ENCODE measurements at places on chromosomes 4 and X.

DNA sequence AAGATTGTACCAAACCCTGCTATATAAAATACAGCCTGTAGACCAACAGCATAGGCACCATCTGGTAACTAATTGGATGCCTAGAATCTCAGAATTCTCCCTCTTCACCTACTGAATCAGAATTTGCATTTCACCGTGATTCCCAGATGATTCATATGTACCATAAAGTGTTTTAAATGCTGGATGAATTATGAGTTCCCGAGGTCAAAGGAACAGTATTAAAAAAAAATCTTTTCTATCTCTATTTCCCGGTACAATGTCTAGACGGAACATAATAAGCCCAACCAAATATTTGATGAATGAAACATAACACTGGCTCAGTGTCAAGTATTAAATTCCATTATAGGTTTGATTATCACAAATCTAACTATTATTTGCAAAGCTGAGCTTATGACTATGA is 280.0 kb downstream of the ANKRD50 start:
- no peak for DNase-seq

DNA sequence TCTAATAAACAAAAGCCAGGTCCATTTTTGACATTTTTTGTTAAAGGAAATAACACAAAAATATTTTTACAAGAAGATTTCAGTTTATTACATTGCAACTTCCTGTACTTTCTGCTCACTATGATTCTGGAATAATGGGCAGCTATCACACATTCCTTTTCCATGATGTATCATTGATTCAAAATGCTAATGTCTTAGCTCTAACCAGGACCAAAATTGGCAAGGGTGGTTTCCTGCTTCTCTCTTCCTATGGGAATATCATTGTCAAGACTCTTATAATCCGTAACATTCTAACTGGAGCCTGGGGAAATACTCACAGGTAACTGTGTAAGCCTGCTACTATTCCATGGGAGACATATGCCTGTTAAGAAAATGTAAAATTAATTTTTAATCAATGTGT is 218.6 kb downstream of the DCAF12L2 start:
- no peak for DNase-seq

- no peak for DNase-seq
Observed at GRCh38 chr4:32684160-32684559, 1964.0 kb downstream of the PCDH7 start.

GRCh38 chr4:142407596-142407995 is 438.5 kb downstream of the INPP4B start:
- no peak for DNase-seq

DNA sequence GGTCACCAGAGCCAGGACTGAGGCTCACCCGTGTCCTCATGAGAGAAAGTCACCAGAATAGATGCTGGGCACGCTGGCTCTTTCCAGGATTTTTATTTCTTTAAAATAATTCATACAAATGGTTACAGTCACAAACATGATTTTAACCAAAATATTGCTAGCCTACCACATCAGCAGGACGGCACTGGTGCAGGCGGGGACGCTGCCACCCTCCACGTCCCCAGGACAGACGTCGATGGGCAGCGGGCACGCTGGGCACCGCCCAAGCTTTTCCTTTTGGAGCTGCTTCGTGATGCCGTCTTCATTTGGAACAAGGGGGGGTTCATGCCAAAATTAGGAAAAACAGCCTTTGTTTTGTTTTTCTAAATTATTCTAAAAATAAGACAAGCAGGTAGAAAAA is 37.6 kb downstream of the CTBP1 start:
- DNase-seq = no peak

DNA sequence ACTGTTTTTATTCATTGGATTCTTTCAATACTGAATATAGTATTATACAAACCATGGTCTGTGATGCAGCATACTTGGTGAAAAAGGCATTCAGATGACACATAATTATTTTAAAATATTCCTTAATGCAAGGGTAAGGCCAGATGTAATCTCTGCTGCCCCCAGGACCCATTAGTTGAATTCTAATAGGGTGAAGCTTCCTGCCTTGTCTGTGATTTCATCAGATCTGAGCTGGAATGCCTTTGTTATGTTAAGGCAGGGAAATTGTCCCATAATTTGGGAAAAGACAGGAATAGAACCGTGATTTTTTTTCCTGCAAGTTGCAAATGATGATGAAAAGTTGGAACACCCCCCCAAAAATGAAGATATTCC is 26.1 kb downstream of the ZRSR2 start:
- no peak for DNase-seq

DNA sequence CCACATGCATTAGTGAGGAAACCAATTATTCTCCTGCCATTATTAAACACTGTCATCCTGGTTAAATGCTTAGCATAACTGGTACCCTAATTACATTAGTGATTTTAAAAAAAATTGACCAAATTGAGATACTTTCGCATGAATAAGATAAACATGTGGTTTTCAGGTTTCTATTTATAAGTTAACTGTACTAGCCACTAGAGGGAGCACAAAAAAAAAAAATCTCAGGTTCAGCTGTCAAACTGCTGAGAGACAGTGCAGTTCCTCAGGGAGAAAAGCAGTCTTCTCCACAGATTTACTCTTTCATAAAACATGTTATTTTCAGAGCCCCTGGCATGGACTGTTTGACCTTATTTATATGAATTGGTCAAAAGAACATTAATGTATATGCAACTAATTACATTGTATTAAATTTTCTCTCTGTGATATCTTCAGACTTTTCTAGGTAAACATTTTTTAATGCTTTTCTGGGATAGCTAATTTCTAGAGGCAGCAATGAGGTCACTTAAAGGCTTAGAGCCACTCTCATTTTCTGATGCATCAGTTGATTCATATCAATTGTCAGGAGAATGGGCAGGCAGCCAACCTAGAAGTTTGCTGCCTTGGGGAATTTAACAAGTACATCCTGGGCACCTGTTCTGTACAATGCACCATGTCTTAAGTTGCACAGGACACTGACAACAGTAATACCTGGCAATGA is 167.5 kb downstream of the CDS1 start:
- DNase-seq = no peak

GRCh38 chrX:41588271-41588670 is 100.5 kb upstream of the GPR34 start:
- DNase-seq = no peak

DNA sequence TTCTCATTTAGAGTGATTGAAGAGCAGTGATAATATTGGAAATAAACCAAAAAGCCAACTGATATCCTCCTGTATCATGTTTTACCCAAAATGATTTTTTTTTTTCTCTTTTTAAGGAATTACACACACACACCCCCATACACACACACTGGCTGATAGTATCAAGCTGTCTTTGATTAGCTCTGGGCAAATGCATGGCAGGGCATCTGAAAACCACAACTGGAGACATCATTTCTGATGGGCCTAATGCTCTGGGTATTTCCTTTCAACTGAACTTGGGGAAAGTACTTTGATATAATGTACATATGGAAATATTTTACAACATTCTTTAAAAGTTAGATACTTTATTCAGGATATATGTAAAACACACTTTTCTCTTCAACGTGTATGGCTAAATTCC is 14.2 kb upstream of the OSTC start:
- no peak for DNase-seq

DNA sequence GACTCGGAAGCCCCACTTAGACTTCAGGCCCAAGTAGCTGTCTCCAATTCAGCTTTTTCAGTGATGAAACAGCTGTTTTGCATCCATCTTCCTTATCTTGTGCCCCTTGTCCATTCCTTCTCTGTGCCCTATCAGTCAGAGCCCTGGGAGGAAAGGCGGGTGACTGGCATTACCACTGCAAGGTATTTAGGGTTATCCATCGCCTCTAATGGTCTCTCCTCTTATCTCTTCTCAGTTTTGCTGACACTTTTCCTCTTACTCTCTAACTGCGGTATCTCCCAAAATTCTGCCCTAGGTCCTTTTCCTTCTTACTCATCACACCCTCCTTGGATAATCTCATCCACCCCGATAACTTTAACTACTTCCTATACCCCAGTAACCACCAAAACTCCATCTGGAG is 13.7 kb downstream of the GAB3 start:
- no peak for DNase-seq

DNA sequence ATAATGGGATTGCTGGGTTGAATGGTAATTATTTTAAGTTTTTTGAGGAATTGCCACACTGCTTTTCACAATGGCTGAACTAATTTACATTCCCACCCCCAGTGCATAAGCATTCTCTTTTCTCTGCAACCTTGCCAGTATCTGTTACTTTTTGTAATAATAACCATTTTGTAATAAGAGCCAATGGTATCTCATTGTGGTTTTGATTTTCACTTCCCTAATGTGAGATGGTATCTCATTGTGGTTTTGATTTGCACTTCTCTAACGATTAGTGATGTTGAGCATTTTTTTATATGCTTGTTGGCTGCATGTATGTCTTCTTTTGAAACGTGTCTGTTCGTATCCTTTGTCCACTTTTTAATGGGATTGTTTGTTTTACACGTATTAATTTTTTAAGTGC is 213.1 kb upstream of the HDX start:
- no peak for DNase-seq

DNA sequence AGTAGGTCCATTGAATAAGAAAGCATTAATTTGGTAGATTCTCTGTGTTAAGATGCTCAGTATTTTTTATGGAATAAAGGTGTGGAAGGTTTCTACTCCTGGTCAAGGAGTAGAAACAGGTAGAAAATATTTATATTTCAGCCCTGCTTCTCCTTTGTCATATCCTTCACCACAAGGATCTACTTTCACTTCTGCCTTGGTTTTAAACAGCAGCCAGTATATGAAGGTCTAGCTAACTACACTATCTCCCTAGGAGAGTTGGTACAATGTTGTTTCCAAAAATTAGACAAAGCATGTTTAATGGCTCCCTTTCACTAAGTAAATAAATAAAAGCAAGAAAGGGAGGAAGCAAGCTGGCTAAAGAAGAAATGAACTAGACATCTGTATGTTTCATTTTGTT is 44.6 kb upstream of the GYPA start:
- DNase-seq = no peak

- DNase-seq = no peak
Observed at GRCh38 chr4:176569301-176569700, 223.4 kb downstream of the VEGFC start.

DNA sequence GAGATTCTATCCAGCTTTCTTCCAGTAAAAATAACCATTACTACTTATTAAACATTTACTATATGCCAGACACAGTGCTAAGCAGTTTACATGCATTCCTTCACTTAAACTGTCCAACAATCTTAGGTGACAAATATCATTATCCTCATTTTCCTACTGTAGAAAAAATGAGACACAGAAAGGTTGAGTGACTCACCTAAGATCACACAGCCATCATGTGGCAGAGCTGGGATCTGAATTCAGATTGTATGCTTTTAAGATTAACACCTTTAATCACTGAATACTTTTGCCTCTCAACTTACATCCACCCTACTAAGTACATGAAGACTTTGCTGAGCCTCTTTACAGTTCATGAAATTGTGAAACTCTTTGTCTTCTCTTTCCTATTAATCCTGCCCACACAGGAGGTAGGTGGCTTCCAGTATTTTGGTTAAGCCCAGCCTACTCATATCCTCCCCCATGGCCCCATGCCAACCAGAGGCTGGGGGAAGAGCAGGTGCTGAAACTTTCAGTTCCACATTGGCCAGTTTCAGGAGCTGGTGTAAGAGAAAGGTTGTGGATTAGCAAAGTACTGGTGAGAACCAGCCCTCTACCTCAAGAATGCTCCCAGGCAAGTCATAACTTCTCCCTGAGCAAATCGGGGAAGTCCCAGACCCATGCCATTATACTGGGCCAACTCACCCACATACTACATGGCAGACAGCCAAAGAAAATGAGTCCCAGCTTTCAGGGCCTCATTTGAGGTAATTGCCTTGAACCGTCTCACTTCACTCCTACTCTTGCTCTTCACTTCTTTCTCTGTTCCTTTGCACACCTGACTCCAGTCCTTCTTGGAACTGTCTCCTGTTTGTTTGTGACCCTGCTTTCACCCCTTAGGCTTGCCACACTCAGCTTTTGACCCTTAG is 211.1 kb downstream of the GUCY2F start:
- DNase-seq = no peak

- DNase-seq = no peak
Observed at GRCh38 chr4:38086151-38086848, 126.1 kb downstream of the PTTG2 start.

GRCh38 chr4:107304699-107305286 is 268.7 kb upstream of the DKK2 start:
- DNase-seq = no peak

DNA sequence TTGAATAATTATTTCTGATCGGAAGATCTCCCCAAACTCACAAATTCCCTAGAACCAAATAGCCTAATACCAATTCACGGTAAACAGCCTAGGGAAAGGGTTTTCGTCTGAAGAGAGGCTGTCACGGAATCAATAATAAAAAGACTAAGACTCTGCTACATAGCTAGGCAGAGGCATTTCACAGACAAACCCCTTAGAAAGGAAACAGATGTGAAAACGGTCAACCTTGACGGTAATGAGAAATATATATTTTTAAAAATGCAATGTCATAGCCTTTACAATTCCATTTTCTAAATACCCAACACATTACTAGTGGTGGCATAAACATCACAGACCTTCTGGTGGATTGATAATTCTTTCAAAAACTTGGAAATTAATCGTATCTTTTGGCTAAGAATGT is 28.4 kb downstream of the PROM1 start:
- DNase-seq = no peak

DNA sequence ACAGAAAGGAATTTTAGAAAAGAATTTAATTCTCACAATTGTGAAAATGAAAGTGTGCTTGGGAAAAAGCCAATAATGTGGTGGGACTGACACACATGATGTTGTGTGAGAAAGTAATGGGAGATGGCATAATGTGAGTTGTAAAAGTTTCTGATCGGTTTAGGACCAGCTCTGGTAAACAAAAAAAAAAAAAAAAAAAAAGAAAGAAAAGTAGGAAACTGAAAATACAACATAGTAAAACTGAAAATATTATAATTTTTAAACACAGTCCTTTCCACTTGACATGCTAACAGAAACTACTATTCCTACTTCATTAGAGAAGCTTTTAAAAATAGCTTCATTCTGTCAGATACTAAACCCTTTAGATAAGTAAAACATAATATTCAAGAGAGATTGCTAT is 28.2 kb downstream of the RAP1GDS1 start:
- no peak for DNase-seq

GRCh38 chr4:145195167-145195952 is 15.0 kb upstream of the OTUD4 start:
- no peak for DNase-seq

DNA sequence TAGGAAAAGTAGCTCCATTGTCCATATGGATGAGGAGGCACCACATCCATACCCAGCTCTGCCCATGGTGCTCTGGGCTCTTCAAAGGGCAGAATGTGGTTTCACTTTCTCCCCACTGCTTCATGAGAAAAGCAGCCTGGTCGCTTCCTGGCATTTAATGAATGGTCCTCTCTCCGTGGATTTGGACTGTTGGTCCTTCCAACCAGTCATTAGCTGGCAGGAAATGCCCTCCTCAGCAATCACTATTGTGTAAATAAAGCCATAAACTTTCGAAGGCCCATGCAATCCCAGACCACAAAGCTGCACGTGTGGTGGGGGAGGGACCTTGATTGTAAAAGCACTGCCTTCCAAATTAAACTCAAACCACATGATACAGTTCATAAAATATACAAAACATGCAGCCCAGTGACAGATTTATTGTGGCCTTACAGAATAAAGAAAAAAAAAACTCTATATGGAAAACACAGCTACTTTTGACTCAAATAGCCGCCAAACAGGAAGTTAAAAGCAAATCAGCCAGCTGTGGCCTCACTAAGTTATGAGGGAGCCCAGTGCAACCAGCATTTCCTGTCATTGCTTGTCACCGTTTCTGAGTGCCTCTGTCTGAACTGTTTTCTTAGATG is 8.1 kb downstream of the MBNL3 start:
- no peak for DNase-seq

- DNase-seq = no peak
Observed at GRCh38 chrX:135481696-135482179, 38.7 kb upstream of the INTS6L start.

All from ecto neural progenitor cell (in vitro differentiated cells).